Activated T-helper 1 cell treated with anti-CD3 and anti-CD28 coated beads, Interleukin-12 subunit alpha, Interleukin-12 subunit beta, Interleukin-2, Interleukin-4 antibody, amounts not matched to agents 30 ng/mL and 10 ng/mL and 1 ng/mL, durations not matched to agents 14 hours and 24 hours and 36 hours (primary cell): ENCODE measurements at places on chromosomes 1 and 21. TPM values are rescaled to one million over a fixed set of nuclear protein-coding genes. Genes with fewer than 3 reads are reported as not detected.

GRCh38 chr1:166272155-166272554 is 105.4 kb upstream of the FAM78B start:
- no peaks in the 10 kb centered on the region for H3K27me3 ChIP-seq
- H3K27ac ChIP-seq = no peak overlapping the region
- no peaks in the 10 kb centered on the region for H3K36me3 ChIP-seq
- H3K4me1 ChIP-seq = no peaks in the 10 kb centered on the region

- no peaks in the 10 kb centered on the region for H3K36me3 ChIP-seq
- no peak for DNase-seq
- H3K27ac ChIP-seq = no peak overlapping the region
- peaks cover 7% of the 10 kb centered on the region for H3K27me3 ChIP-seq
Observed at GRCh38 chr1:223006371-223006770, 136.7 kb downstream of the TLR5 start.

DNA sequence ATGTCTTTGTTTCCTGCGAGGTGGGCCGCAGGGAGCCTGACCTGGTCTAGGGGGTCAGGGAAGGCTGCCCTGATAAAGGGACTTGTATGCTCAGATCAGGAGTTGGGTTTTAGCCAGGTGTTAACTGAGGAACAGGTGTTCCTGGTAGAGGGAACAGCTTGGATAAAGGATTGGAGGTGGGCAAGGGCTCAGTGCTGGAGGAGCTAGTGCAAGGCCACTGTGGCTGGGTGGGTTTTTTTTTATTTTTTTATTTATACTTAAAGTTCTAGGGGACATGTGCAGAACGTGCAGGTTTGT is 31.1 kb downstream of the A3GALT2 start:
- no peaks in the 10 kb centered on the region for H3K27me3 ChIP-seq
- no peak overlapping the region for H3K4me3 ChIP-seq
- H3K36me3 ChIP-seq = peaks cover 9% of the 10 kb centered on the region
- H3K4me1 ChIP-seq = no peaks in the 10 kb centered on the region

DNA sequence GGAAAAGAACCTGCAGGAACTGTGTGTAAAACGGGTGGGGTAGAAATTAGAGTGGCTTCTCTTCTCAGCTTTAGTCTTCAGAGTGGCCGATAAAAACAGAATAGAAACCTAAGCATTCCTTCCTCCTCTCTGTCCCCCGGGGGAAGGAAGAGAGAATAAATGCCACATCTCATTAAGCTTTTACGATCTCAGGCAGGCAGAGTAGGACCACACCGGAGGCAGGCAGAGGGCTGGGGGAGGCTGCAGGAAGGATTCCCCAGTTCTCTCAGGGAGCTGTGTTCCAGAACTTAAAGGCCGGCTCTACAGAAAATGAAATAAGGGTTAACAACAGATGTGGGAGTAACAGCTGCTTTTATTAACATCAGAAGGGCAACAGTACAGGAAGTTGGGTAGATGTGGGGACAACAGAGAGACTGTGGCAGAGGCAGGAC is 24.5 kb upstream of the MEF2D start:
- peaks cover 12% of the 10 kb centered on the region for H3K36me3 ChIP-seq
- H3K4me1 ChIP-seq = peaks cover 32% of the 10 kb centered on the region
- H3K4me3 ChIP-seq = no peak overlapping the region
- H3K27me3 ChIP-seq = no peaks in the 10 kb centered on the region
- no peak for DNase-seq

- H3K36me3 ChIP-seq = peaks cover 43% of the 10 kb centered on the region
- no peaks in the 10 kb centered on the region for H3K4me1 ChIP-seq
- no peak for DNase-seq
- H3K27me3 ChIP-seq = no peaks in the 10 kb centered on the region
- H3K27ac ChIP-seq = no peak overlapping the region
- H3K4me3 ChIP-seq = no peak overlapping the region
Observed at GRCh38 chr21:42845296-42845965, 33.9 kb downstream of the WDR4 start.

GRCh38 chr1:47883963-47884362 is 113.2 kb downstream of the TRABD2B start:
- no peak overlapping the region for H3K27ac ChIP-seq
- no peak for DNase-seq
- peaks cover 2% of the 10 kb centered on the region for H3K27me3 ChIP-seq
- H3K4me3 ChIP-seq = no peak overlapping the region
- H3K36me3 ChIP-seq = no peaks in the 10 kb centered on the region

GRCh38 chr1:223056802-223057201 is 86.2 kb downstream of the TLR5 start:
- H3K4me3 ChIP-seq = no peak overlapping the region
- no peak for DNase-seq
- H3K27me3 ChIP-seq = peaks cover 1% of the 10 kb centered on the region
- H3K4me1 ChIP-seq = no peaks in the 10 kb centered on the region
- H3K27ac ChIP-seq = no peak overlapping the region
- H3K36me3 ChIP-seq = no peaks in the 10 kb centered on the region

DNA sequence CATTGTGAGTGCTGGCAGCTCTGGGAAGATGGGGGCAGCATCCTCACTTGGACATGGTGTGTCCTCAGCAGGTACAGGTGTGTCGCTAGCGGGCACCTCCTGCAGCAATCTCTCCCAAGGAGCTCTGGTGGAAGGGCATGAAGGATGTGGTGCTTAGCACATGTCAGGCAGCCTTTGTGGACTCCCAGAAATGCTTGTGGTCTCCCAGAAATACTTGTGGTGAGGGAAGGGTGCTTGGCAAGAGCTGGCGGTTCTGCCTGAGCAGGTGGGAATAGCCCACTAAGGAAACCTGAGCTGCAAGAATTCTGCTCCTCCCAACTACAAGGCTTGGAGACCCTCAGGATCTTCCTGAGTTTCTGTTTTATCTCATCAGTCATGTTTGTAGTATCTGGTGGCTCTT is 371.6 kb downstream of the PRDM2 start:
- no peaks in the 10 kb centered on the region for H3K36me3 ChIP-seq
- H3K27ac ChIP-seq = no peak overlapping the region
- H3K4me1 ChIP-seq = no peaks in the 10 kb centered on the region
- no peak for DNase-seq
- no peak overlapping the region for H3K4me3 ChIP-seq
- no peaks in the 10 kb centered on the region for H3K27me3 ChIP-seq

- no peak overlapping the region for H3K27ac ChIP-seq
- H3K27me3 ChIP-seq = no peaks in the 10 kb centered on the region
- H3K4me3 ChIP-seq = no peak overlapping the region
- no peaks in the 10 kb centered on the region for H3K4me1 ChIP-seq
- DNase-seq = no peak
Observed at GRCh38 chr1:57403201-57403600, 20.7 kb downstream of the DAB1 start.

DNA sequence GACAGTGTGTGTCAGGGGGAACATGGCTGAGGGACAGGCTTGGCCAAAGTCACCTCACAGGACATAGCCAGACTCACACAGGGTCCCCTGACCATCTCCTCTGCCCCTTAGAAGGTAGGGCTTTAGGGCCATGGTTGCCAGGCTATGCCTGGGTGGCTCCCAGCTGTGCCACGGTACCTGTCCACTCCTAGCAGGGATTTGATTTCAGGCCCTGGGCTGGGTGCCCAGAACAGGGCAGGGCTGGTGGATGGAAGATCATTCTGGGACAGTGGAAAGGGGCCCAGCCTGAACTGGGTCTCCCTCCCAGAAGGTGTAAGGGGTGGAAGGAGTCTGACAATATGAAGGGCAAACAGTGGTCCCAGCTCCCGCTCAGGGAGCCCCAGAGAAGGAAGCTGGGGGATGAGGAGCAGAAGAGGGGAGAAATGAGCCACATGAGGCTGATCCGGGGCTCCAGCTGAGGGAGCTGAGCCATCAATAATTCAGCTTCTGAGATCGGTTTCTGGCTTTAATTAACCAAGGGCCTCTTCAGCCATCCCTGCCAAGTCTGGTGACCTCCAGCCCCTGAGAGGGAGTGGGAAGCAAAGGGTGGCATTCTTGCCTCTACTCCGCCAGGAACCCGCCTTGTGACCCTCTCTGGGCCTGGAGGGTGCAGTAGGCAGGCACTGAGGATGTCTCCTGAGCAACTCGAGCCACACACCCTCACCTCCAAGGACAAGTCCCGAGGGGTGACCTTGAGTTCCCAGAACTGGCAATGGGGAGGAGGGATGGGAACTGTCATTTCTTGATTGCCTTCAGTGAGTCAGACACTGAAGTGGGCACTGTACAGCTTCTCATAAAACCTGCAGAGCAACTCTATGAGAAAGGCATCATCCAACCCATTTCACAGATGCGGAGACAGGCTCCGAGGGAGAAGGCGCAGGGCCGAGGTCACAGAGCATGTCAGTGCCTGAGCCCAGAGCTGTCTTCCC is 2.1 kb downstream of the CD164L2 start:
- no peak overlapping the region for H3K27ac ChIP-seq
- no peak overlapping the region for H3K4me3 ChIP-seq
- DNase-seq = no peak
- H3K4me1 ChIP-seq = no peaks in the 10 kb centered on the region
- H3K36me3 ChIP-seq = no peaks in the 10 kb centered on the region
- peaks cover 8% of the 10 kb centered on the region for H3K27me3 ChIP-seq

- peaks cover 32% of the 10 kb centered on the region for H3K36me3 ChIP-seq
- no peak for DNase-seq
- peaks cover 89% of the 10 kb centered on the region for H3K4me1 ChIP-seq
- peak overlapping the region; percentile 7 for H3K4me3 ChIP-seq
Observed at GRCh38 chr1:30751830-30752650, 5.5 kb downstream of the LAPTM5 start.

DNA sequence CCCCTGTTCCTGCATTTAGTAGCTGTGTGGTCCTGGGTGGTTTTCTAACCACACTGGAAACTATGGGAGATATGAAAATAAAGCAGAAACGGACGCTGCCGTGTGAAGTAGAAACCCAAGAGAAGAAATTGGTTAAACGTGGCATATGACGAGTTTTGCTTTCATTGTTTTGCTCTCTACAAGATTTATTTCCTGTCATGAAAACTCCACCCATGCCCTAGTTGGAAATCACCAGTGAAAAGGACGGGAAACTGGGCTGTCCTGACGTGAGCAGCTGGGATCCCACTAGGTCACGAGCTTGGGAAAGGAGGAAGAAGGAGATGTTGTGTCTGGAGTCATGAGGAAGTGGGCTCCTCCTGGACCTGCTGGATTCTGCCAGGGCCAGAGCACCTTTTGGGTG is 120.8 kb upstream of the GADD45A start:
- H3K36me3 ChIP-seq = no peaks in the 10 kb centered on the region
- peaks cover 15% of the 10 kb centered on the region for H3K27me3 ChIP-seq
- peaks cover 5% of the 10 kb centered on the region for H3K4me1 ChIP-seq
- H3K4me3 ChIP-seq = no peak overlapping the region
- DNase-seq = no peak

DNA sequence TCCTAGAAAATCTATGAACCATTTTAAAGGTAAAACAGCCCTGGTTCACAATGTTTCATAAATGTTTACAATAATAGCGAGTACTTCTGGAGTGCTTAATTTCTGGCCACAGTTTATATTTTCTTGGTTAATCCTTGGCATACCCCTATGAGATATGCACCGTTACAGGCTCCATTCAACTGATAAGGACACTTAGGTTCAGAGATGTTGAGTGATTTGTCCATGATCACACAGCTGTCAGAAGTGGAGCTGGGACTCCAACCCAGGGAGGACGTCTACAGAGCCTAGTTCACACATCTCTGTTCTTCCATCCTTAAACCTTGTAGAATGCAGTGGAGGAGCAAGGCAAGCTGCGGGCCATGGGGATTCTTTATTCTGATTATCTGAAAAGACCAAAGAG is 48.4 kb upstream of the RUNX1 start:
- H3K4me3 ChIP-seq = no peak overlapping the region
- peak overlapping the region; percentile 67 for H3K27ac ChIP-seq
- H3K4me1 ChIP-seq = peaks cover 33% of the 10 kb centered on the region
- peaks cover 7% of the 10 kb centered on the region for H3K36me3 ChIP-seq

GRCh38 chr1:44672961-44673674 is 1.2 kb downstream of the TMEM53 start:
- no peaks in the 10 kb centered on the region for H3K27me3 ChIP-seq
- H3K36me3 ChIP-seq = peaks cover 2% of the 10 kb centered on the region
- H3K4me3 ChIP-seq = peak overlapping the region; percentile 80
- H3K27ac ChIP-seq = peak overlapping the region; percentile 71
- H3K4me1 ChIP-seq = peaks cover 30% of the 10 kb centered on the region
- DNase-seq = no peak

DNA sequence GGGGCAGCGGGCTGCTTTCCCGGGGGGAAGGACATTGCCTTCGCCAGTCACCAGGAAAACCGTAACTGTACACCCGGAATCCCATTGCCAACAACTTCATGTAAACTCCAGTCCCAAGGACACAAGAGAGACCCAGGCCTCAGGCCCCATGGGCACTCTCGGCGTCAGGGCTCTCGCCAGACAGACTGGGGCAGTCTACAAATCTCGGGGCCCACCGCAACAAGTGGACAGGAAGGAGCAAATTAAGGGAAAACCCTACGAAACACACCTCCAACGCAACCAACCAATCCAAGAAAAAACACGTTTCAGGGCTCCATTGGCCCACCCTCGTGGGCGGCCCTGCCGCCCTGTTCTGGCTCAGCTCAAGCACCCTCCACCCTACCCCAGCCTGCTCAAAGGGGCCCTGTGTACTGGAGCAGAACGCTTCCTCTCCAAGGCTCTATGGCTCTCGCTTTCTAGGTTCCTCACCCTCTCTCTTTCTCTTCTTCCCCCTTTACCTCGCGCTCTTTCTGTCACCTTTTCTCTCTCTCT is 4.6 kb upstream of the ZNF678 start:
- no peak for DNase-seq
- no peak overlapping the region for H3K4me3 ChIP-seq
- peaks cover 13% of the 10 kb centered on the region for H3K4me1 ChIP-seq
- peaks cover 9% of the 10 kb centered on the region for H3K36me3 ChIP-seq
- H3K27me3 ChIP-seq = peaks cover 30% of the 10 kb centered on the region
- no peak overlapping the region for H3K27ac ChIP-seq

DNA sequence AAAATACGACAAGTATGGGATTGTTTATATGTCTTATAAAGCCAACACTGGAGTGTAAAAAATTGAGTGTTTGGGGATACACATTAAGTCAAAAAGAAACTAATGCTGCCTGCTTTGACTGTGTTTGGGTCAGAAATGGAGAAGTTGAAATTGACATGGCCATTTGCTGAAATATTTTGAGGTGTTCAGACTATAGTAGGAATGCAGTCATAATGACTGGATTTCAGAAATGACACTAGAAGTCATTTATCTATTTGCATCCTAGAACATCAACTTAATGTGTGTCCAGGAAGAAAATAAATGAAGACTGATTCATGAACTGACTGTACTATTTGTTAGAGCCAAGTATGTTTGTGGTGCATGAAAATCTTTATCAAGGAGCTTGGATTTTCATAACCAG is 28.4 kb downstream of the RASAL2 start:
- no peaks in the 10 kb centered on the region for H3K36me3 ChIP-seq
- H3K27me3 ChIP-seq = no peaks in the 10 kb centered on the region
- DNase-seq = no peak
- H3K4me3 ChIP-seq = no peak overlapping the region

GRCh38 chr1:58893257-58893869 is 109.5 kb upstream of the JUN start:
- H3K4me3 ChIP-seq = no peak overlapping the region
- H3K27ac ChIP-seq = no peak overlapping the region
- no peaks in the 10 kb centered on the region for H3K27me3 ChIP-seq

Gene ACKR1
- not detected in 2 replicates for total RNA-seq

Gene AADACL4
- total RNA-seq = not detected in 2 replicates

Gene DNMT3L
- not detected in 2 replicates for total RNA-seq

Gene HSD3B2
- not detected in 2 replicates for total RNA-seq

Gene ADORA1
- not detected in 2 replicates for total RNA-seq

Gene SPRR2B
- total RNA-seq = not detected in 2 replicates

Gene SPRR1A
- not detected in 2 replicates for total RNA-seq

Gene UTS2
- not detected in 2 replicates for total RNA-seq

Gene LRRC7
- 0.10 TPM in 1 of 2 replicates, not detected in the other for total RNA-seq

Gene ZYG11A
- 0.22 and 0.26 TPM in 2 replicates for total RNA-seq

Gene FCRL2
- not detected in 2 replicates for total RNA-seq
